ENCODE measurements at places on chromosomes 5 and 9.

DNA sequence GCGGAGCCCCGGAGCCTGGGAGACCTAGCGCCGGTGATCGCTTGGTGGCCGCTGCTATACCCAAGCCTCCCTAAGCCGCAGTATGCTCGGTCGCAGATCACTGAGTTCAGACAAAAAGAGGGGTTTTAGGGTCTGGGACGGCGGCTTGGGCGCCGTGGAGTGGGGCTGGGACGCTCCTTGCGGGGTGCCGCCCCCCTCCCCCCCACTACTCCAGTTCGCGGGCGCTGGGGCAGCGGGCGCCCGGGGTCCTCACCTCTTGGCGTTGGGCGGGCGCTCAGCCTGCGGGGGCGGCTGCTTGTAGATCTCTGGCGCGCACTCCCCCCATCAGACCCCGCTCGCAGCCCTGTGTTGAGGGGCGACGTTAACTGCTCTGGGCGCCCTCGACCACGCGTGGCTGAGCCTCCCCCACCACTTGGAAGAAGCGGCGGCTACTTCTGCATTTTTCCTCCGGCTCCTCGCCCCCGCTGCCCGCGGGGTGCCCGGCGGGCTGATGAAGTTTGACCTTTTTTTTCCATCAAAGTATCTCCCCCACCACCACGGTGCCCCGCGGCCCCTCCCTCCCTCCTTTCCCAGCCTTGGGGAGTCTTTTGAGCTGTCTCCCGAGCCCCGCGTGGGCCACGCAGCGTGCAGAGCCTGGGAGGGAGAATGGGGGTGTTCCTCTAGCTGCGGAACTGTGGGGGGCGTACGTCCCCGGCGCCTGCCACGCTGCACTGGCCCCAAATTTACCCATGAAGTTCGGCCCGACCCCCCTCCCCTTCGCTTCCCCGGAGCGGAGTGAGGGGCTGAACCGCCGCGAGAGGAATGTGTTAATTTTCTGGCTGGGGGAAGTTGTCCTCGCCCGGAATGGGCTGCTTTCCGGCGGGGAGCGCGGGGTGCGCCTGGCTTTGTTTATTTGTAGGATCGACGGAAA is 1.2 kb downstream of the CXXC5 start:
- DNase-seq, result peak; percentile 7

GRCh38 chr9:4969130-4969529 is 15.9 kb upstream of the JAK2 start:
- DNase-seq, result no peak

DNA sequence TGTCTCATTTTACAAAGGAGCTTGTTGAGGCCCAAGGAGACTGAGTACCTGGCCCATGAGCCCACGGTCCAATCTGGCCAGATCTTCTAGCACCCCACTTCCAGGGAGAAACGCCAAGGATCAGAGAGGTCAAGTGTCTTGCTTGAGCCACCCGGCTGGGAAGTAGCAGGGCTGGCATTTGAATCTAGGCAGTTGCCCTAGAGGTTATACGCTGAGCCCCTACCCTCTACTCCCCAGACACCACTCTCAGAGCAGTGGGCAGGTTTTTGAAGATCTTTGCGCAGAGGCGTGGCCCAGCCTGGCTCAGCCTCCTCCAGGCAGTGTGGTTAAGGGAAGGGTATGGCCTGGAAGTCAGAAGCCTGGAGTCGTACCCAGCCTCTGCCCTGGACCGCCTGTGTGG is 5.8 kb upstream of the NUP214 start:
- DNase-seq, result no peak

- DNase-seq, result no peak
Measured at GRCh38 chr9:110252509-110253139, 3.7 kb downstream of the TXN start.

- no peak for DNase-seq
Measured at GRCh38 chr9:133787754-133788025, 49.5 kb upstream of the SARDH start.

DNA sequence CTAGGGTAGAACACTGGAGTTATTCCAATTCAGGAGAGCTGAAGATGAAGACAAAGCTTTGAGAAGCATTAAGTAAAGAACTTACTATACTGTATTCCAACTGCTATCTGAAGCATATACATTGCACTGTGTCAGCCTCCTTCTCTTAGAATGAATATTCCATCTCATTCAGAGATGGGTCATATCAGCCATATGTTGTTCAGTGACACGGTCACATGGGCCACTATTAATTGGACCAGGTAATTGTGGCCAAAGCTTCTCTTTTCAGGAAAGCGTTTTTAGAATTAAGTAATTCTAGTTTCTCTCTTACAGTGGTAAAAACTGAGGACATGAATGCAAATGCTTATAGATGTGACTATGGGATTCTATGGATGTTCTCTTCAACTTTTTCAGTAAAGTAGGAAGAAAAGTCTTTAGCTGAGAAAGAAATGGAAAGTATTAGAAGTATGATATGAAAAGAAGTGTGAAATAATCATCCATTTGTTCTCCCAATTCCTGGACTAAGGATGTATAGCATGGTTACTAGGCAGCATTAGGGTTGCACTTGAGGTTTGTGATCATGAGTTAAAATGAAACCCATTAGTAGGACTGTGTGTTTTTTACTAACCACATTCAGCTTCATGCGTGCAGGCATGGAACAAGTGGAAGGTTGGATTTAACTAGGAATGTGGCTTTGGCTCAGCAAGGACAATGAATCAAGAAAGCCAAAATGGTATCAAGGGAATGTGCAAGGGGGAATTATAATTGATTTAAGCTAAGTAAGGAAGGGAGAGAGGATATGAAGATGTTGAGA is 40.9 kb downstream of the CETN3 start:
- no peak for DNase-seq

DNA sequence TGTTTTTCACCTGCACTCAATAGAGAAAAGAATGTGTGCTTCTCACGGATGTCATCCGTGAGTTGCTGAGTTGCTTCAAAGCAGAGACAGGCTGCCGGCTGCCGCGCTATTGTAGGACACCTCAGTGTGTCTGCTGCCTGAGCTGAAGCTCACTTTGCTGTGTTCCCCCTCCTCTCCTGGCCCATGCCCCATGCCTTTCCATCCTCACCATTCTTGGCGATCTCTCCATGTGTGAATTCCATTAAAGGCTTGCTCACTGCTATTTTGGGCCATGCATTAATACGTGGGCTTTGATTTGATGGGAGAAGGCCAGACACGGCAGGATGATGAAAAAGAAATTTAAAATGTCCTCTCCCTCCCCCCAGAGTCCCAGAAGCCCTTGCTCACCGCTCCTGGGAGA is 14.5 kb downstream of the ADAM19 start:
- no peak for DNase-seq

DNA sequence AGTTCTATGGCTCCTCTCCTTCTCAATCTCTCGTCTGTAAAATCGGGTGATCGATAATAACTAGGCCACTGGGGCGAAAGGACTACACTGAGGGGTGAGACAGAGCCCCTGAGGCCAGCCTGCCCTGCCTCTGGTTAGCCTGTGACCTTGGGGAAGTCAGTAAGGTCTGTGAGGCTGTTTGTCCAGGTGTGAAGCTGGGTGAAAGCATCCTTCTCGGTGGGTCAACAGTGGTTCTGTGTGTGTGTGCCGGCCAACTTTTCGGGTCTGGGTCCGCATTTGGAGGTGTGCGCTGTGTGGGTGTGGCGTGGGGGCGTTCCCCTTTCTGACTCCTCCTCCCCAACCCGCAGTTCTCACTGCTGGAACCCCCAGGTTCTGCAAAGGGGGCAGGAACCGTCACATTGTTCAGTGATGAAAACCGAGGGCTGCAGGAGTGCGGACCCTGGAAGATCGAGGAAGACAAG is 5.0 kb upstream of the RNF44 start:
- no peak for DNase-seq

- DNase-seq, result no peak
Measured at GRCh38 chr9:20865347-20865746, 166.1 kb downstream of the HACD4 start.

DNA sequence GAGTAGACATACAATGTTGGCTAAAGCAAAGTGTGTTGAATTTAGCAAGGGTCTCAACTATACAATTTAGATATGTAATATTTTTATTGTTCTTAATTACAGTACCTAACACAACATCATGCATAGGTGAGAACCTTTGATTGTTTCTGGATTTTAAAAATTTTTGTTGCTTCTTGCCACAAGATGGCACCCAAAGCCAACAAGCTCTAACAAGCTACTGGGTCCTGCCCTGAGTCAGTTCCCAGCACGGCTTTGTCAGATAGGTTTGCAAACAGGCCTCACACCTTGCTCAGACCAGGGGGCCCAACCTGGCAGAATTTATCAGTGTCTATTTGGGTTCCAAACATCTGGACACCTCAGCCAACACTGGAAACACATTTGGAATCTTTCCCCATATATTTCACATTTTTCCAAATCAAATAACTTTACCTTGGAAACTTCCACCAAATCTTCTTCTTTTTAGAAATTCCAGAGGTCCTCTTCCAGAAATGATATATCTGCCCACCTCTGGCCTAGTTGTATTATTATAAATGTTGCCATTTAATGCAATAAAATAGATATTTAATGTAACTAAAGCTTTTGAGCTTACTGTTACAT is 49.5 kb upstream of the EGFLAM start:
- DNase-seq, result peak; percentile 83

DNA sequence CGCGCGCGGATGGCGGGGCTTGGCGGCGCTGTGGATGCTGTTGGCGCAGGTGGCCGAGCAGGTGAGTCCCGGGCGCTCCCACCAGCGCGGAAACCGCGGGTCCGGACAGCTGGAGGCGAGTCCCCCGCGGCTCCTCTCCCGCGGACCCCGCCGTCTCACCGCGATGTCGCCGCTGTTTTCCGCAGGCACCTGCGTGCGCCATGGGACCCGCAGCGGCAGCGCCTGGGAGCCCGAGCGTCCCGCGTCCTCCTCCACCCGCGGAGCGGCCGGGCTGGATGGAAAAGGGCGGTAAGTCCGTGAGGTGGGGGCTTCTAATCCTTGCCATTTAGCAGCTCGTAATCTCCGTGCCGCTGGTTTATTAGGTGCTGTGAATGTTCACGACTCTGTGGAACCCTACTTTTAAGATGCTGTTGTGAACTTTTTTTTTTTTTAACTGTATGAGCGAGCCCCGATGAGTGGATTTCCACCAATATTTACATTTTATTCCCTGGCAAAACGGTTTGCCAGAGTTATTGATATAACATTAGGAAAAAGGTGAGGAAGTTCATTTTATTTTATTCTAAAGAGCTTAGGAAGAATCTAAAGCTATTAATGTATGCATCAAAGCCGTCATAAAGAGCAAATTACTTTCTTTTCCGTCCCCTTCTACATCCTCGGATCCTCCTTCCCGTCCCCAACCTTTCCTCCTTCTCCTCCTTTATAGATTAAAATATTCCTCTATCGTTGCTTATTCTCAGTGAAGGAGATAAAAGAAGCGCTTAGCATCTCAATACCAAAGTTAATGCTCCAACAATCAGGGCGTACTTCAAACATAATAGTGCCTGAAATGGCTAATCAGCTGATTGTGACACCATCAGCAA is 579 bp downstream of the ADAMTS16 start:
- DNase-seq, result no peak

GRCh38 chr9:126157826-126158587 is 168.6 kb upstream of the MVB12B start:
- DNase-seq, result no peak

- peak; percentile 46 for DNase-seq
Measured at GRCh38 chr5:321230-321725, at the start of gene AHRR. Gene AHRR (plus strand): TSS chr5:321714. CDS start chr5:343903, 22,189 bp downstream.

DNA sequence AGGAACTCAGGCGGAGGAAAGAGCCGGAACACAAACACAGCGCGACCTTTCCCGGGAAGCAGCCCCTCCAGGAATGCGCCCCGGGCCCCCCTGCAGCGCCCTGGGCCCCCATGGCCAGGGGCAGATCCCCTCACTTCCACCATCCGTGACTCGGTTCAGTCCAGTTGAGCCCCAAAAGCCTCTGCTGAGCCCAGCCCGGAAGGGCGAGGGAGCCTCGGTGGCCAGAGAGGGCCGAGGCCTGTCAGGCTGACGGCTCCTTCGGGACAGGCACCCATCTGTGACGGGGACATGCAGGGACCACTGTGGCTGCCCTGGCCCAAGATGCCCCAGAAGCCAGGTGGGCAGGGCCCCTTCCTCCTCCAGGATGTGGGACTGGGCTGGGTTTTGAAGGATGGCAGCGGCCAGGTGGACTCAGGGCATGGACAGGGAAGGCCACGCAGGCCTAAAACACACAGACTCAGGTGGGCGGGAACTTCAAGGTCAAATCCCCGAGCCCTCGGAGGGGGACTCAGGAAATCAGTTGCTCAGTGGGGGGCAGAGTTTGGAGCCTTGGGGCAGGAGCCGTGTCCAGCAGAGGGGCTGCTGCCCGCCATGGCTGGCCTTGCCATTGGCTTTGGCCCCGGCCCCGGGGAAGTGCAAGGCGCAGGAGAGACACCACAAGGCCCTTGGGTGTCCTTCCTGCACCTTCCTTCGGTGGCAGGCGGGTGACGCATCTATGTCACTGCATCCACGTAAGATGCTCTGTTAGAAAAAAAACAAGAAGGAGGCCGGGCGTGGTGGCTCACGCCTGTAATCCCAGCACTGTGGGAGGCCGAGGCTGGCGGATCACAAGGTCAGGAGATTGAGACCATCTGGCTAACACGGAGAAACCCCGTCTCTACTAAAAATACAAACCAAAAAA is 29.7 kb upstream of the ABO start:
- DNase-seq, result no peak

GRCh38 chr9:132008184-132008803 is 71.4 kb downstream of the MED27 start:
- DNase-seq, result no peak

DNA sequence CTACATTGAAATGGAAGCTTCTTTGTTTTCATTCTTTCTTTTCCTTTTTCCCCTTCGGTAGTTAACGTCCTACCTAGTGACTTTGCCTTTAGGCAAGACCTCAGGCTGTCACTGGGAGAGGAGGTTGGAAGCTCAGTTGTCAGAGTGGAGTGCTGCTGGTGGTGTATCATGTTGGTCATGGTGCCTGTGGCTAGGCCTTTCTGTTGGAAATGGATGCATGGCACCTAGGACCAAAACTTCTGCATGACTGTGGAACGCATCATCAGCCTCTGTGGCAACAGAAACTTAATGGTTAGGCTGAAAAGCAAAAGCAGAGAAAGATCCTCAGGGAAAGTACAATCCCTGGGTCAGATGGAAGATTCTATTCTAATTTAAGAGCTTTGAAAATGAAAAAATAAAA is 57.9 kb downstream of the OSTF1 start:
- no peak for DNase-seq

GRCh38 chr5:4628645-4629385 is 511.3 kb upstream of the ADAMTS16 start:
- DNase-seq, result no peak

- no peak for DNase-seq
Measured at GRCh38 chr9:110797611-110798010, 129.0 kb downstream of the MUSK start.

GRCh38 chr5:147972076-147972840 is 65.9 kb upstream of the C5orf46 start:
- DNase-seq, result no peak

- no peak for DNase-seq
Measured at GRCh38 chr5:124463851-124464250, 282.6 kb downstream of the ZNF608 start.

- DNase-seq, result no peak
Measured at GRCh38 chr5:170223906-170224305, 8.9 kb upstream of the C5orf58 start.

All from NCI-H2171 treated with DMSO at 0.1 percent for 48 hours (cell line).